ENCODE measurements at places on chromosomes 12 and 14.

DNA sequence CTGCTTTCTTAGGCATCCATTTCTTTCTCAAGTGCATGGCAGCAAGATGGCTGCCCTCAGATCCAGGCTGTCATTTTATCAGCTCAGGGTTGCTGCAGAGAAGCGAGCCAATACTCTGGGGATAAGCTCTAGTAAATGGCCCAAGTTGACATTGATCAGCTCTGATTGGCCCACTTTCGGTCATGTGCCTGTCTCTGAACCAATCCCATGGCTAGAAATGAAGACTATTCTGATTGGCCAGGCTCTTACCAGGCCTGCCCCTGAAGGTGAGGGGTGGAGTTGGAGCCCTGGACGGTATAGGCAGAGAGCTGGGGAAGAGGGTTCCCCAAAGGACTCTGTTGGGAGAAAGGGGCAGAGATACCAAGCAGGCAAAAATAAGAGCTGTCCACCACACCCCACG lies 41.4 kb downstream of the MYO1H start:
- DNase-seq = no peak
- H3K36me3 ChIP-seq = no peaks in the 10 kb centered on the region
- H3K4me1 ChIP-seq = no peaks in the 10 kb centered on the region
- H3K27me3 ChIP-seq = peaks cover 20% of the 10 kb centered on the region
- H3K4me3 ChIP-seq = no peak overlapping the region

DNA sequence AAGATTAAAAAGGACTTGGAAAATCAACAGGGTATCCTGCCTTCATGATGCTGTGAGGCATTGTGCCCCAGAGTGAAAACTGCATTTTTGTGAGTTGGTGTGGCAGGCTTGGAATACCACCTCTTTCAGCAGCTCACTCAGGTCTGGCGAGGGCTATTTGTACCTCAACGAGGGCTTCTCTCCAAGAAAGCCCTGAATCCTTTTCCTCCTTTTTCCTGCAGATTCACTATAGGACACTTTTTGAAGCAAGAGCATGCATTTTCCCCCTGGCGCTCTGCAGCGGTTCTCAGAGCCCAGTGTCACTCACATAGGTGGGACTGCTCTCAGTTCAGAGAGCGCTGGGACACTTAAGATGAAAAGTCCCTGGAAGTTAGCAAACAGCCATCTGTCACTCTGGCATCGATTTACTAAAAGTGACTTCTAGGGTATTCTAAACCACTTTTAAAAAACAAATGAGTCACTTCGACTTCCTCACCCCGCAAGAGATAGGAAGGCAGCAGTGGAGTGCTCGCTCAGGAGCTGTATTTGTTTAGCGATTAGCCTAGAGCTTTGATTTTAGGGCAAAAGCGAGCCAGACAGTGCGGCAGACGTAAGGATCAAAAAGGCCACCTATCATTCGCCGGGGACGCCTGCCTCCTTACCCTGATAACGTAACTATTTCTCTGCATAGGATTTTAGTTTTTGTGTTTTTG lies 782 bp upstream of the LGR5 start:
- peaks cover 2% of the 10 kb centered on the region for H3K36me3 ChIP-seq
- no peak for DNase-seq
- peak overlapping the region; percentile 65 for H3K4me3 ChIP-seq
- H3K27me3 ChIP-seq = peaks cover 28% of the 10 kb centered on the region
- H3K4me1 ChIP-seq = peaks cover 10% of the 10 kb centered on the region

DNA sequence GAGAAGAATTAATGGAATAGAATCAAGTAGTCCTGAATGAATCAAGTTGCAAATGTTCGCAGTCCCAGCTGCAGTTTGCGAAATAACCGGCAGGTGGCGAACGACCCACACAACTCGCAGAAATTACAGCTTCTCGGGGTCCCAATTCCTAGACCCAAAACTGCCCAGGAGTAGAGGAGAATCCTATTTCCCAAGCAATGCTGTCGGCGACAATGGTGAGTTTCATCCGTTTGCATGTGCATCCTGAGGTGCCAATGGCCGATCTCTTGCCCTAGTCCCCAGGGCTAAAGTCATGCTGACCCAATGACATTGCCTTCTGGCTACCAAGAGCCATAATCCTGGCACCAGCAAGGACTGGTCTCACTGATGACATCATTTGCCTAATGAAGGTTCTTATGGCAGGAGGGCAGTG lies 8.5 kb upstream of the ASCL1 start:
- H3K27me3 ChIP-seq = peaks cover 27% of the 10 kb centered on the region
- no peak overlapping the region for H3K4me3 ChIP-seq
- H3K27ac ChIP-seq = no peak overlapping the region
- H3K4me1 ChIP-seq = peaks cover 8% of the 10 kb centered on the region
- H3K36me3 ChIP-seq = no peaks in the 10 kb centered on the region

- H3K36me3 ChIP-seq = no peaks in the 10 kb centered on the region
- DNase-seq = no peak
- no peak overlapping the region for H3K4me3 ChIP-seq
- H3K27me3 ChIP-seq = no peaks in the 10 kb centered on the region
These were observed 181.7 kb downstream of the NPAS3 start for GRCh38 chr14:33120341-33120740.

GRCh38 chr12:84862186-84862585 lies 50.4 kb downstream of the SLC6A15 start:
- H3K36me3 ChIP-seq = no peaks in the 10 kb centered on the region
- no peak for DNase-seq
- H3K4me1 ChIP-seq = no peaks in the 10 kb centered on the region
- H3K27me3 ChIP-seq = no peaks in the 10 kb centered on the region
- no peak overlapping the region for H3K27ac ChIP-seq

GRCh38 chr14:100556936-100557505 lies 30.2 kb downstream of the BEGAIN start:
- H3K27me3 ChIP-seq = peaks cover 17% of the 10 kb centered on the region
- H3K4me3 ChIP-seq = no peak overlapping the region
- peaks cover 14% of the 10 kb centered on the region for H3K4me1 ChIP-seq
- H3K27ac ChIP-seq = no peak overlapping the region

GRCh38 chr12:102408487-102409297 lies 71.7 kb downstream of the IGF1 start:
- H3K27me3 ChIP-seq = peaks cover 2% of the 10 kb centered on the region
- no peaks in the 10 kb centered on the region for H3K36me3 ChIP-seq
- DNase-seq = no peak
- H3K4me1 ChIP-seq = no peaks in the 10 kb centered on the region

DNA sequence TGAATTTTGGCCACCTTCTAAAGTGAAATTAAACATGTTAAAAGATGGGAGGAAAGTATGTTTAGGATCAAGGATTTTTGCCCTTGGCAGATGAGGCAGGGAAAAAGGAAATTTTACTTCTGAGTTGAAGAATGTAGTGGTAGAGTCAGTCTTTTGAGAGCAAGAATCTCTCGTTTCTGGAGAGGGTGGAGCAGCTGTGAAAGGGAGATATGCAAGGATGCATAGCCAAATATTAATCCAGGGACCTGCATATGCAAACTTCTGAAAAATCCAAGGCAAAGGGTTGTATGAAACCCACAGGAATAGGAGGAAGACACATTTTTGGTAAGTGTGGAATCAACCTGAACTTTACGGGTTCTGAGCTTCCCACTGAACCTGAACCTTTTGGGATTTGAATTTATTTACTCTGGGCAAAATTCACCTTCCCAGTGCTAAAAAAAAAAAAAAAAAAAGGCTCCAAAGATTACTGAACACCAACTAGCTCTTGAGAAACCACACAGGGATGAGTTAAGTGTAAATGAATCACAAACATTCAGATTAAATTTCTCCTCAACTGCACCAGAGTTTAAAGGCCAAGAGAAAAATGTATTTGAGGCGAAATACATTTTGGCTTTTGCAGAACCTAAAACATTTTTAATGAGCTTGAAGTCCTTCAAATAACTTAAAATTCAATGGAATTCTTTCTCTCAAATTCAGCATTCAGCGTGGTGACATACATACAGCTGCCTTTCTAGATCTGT lies 187.1 kb upstream of the CDKN3 start:
- H3K4me1 ChIP-seq = no peaks in the 10 kb centered on the region
- H3K4me3 ChIP-seq = no peak overlapping the region
- no peak for DNase-seq
- H3K27ac ChIP-seq = no peak overlapping the region
- no peaks in the 10 kb centered on the region for H3K36me3 ChIP-seq
- peaks cover 13% of the 10 kb centered on the region for H3K27me3 ChIP-seq

- no peaks in the 10 kb centered on the region for H3K36me3 ChIP-seq
- no peak overlapping the region for H3K4me3 ChIP-seq
- H3K4me1 ChIP-seq = peaks cover 9% of the 10 kb centered on the region
- no peak overlapping the region for H3K27ac ChIP-seq
These were observed 11.3 kb downstream of the ALDH1L2 start for GRCh38 chr12:105072888-105073488.

DNA sequence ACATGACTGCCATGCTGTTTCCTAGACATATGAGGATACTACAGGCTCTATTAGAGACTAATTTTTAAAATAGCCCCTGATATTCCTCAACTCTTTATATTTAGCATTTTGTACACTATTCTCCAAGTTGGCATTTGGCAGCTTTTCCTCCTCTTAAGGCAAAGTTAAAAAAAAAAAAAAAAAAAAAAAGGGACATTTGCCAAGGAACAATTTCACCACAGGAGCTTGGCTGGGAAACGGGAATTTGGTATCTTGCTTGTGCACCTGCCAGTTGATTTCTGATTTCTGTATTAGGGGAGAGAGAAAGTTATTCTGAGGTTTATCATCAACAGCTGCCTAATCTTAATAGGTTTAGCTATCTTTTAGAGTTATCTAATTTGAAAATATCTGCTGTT lies 87.2 kb downstream of the CAND1 start:
- no peak overlapping the region for H3K27ac ChIP-seq
- no peaks in the 10 kb centered on the region for H3K4me1 ChIP-seq

DNA sequence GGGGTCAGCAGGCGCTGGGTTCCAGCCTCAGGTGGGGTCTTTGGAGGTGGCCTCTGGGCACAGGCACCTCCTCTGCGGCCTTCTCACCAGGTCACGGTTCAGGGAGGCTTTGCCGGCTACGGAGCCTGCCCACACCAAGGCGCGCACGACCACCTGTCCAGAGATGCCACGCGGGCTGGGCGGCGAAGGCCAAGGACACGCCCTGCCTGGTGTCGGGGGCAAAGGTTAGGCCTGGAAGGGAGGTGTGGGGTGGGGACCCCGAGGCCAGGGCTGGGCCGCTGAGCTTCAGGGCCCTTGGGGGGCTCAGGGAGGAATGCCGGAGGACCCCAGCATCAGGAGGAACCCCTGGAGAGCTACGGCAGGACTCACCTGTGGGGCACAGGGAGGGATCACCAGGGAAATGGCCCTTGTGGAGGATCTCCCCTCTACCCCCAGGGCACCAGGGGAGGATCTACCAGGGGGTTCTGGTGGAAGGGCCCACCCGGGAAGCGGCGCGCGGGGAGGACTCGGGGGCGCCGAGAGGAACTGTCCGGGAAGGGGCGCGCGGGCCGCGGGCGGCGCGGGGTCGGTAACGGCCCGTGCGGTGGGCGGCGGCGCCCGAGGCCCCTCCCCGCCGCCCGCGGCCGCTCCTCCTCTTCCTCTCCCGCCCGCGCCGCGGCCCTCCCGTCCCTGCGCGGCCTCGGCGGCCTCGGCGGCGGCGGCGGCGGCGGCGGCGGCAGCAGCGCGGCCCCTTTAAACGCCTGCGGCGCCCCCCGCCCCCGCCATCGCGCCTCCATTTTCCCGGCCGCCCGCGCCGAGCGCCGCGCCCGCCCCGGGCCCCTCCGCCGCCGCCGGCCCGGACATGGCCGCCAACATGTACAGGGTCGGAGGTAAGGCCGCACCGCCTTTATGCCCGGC lies at the start of gene MTA1:
TSS of gene MTA1 (plus strand) at position 633 of the 897 bp plus-strand sequence. CDS start at position 842, 209 bp downstream.
- H3K27ac ChIP-seq = peak within 1 kb of the TSS; percentile 90
- no peaks in the 10 kb centered on the region for H3K36me3 ChIP-seq
- peak within 1 kb of the TSS; percentile 95 for H3K4me3 ChIP-seq
- H3K4me1 ChIP-seq = peaks cover 26% of the 10 kb centered on the region
- peaks cover 6% of the 10 kb centered on the region for H3K27me3 ChIP-seq

DNA sequence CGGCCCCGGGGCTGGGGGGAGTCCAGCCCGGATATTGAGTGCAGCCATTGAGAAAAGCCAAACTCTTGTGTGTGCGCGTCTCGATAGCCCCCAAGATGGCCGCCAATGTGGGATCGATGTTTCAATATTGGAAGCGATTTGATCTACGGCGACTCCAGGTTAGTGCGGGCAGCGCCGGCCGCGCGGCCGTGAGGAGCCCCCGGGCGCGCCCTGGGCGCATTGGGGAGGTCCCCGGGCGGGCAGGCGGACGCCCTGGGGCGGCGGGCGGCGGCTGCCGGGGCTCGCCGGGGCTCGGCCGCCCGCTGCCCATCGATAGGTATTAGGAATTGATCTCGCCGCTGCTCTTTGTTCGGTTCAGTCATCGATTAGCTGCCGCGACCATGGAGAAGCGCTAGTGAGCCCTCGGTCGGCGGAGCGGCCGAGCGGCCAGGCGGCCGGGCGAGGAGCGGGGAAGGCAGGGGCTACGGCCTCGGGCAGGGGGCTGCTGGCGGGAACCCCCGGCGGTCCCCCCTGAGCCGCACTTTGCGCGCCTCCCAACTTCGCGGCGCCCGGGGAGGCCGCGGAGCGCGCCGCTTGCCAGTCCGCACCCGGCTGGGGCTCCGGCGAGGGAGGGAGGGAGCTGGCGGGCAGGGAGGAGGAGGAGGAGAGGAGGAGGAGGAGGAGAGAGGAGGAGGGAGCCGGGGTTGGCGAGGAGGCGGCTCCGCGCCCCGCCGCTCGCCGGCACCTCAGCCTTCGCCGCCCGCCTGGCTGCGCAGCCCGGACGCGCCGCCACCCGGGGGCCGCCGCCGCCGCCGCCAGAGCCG lies 113.9 kb upstream of the MYL2 start:
- H3K27me3 ChIP-seq = peaks cover 23% of the 10 kb centered on the region
- DNase-seq = no peak
- peaks cover 3% of the 10 kb centered on the region for H3K36me3 ChIP-seq

GRCh38 chr14:99382781-99383471 lies 97.7 kb downstream of the SETD3 start:
- peaks cover 16% of the 10 kb centered on the region for H3K4me1 ChIP-seq
- peaks cover 17% of the 10 kb centered on the region for H3K27me3 ChIP-seq
- H3K27ac ChIP-seq = no peak overlapping the region
- DNase-seq = no peak

- no peaks in the 10 kb centered on the region for H3K27me3 ChIP-seq
- no peak for DNase-seq
- no peak overlapping the region for H3K27ac ChIP-seq
These were observed 259.6 kb upstream of the ALG10B start for GRCh38 chr12:38056701-38057689.

DNA sequence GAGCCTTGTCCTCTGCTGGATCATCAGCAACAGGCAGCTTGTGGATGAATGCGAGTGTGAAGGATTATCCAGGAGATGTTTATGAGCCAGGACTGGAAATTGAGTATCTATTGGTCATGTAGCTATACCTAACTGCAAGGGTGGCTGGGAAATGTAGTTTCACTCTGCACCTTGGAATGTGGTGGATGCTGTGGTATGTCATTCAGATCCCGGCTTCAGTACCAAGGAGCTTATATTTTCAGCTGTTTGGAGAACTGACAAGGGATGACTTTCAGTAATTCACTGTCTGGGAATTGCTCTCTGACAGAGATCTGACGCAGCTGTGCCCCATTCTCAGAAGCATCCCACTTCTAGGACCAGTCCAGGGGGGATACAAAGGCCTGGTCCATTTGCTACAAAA lies 792.3 kb upstream of the NOVA1 start:
- H3K36me3 ChIP-seq = no peaks in the 10 kb centered on the region
- H3K27ac ChIP-seq = no peak overlapping the region
- DNase-seq = no peak
- H3K4me1 ChIP-seq = no peaks in the 10 kb centered on the region
- no peak overlapping the region for H3K4me3 ChIP-seq
- H3K27me3 ChIP-seq = no peaks in the 10 kb centered on the region

GRCh38 chr12:67655829-67656228 lies 7.3 kb downstream of the DYRK2 start:
- H3K36me3 ChIP-seq = peaks cover 46% of the 10 kb centered on the region
- peaks cover 52% of the 10 kb centered on the region for H3K4me1 ChIP-seq
- no peak overlapping the region for H3K27ac ChIP-seq
- no peak overlapping the region for H3K4me3 ChIP-seq
- no peak for DNase-seq
- no peaks in the 10 kb centered on the region for H3K27me3 ChIP-seq
